ENCODE measurements at places on chromosomes 1 and 21. TPM values are rescaled to one million over a fixed set of nuclear protein-coding genes. Genes with fewer than 3 reads are reported as not detected.

Gene MSH4
- total RNA-seq = not detected

Gene BMP8B
- total RNA-seq = 0.24 TPM

Gene DAB1
- 1.1 TPM for total RNA-seq

Gene RPE65
- not detected for total RNA-seq

- DNase-seq = no peak
These were observed 327.3 kb downstream of the SIPA1L2 start for GRCh38 chr1:232302376-232303221.

GRCh38 chr21:32814528-32814927, 43.0 kb upstream of the PAXBP1 start:
- no peak for DNase-seq

DNA sequence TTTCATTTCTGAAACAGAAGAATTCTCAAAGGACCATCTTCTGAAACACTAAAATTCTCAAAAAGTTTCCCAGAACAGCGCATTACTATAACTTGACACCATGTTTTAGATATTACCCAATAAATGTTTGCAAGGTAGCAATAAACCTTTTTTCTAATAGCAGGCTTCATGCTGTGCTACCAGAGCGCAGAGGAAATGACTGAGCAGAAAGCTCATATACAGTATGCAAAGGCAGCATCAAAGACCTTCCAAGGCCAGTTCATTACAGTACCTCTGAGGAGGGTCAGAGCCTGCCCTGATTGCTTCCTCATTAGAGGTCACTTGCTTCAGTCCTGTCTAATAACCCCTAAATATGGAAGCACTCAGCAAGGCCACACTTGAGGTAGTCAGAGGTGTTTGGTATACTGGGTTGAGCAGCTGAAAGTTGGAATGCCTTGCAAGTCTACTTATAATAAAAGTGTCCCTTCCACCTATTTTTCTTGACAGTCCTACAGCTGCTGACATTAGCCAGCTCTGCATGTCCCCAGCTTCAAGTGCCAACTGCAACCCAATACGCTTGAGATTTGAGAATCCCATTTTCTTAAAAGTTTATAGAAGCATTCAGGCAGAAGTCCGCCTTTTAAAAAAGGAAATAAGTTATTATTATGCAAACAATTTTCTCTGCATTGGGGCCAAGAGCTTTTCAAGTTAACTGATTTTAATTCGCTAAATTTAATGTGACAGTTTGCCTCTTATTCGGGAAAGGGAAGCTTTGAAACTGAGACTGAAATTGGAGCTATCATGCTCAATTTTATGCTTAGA, 207.2 kb downstream of the ZC3H11B start:
- DNase-seq = no peak

- no peak for DNase-seq
These were observed 4.4 kb downstream of the COL16A1 start for GRCh38 chr1:31699341-31699891.

DNA sequence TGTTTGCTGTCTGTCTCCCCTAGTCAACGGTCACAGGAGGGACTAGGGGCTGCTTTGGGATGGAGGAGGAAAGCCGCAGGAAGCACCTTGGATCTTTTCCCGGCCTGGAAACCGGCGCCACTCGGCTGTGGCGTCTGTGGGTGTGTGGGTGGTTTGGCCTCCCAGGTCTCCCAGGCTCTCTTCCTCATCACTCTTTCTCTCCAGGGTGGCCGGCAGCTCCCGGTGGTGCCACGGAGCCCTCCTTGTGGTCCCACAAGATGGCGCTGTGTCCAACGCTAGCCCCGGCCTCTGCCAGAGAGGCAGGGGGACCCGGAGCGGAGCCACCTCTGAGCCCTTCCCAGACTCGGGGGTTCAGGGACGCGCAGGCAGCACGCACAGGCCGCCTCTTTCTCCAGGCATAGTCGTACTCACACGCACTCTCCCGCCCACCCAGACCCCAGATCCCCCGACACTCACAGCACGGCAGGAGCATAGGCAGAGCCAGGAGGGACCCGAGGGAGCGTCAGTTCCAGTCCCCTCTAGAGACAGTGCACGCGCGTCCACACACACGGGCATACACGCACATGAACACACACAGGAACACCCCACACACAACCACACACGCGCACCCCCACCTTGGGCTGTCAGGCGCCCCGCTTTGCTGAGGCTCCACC, 31.2 kb downstream of the CDCP2 start:
- DNase-seq = peak; percentile 50

- no peak for DNase-seq
These were observed 53.6 kb downstream of the RHBG start for GRCh38 chr1:156422602-156423091.

DNA sequence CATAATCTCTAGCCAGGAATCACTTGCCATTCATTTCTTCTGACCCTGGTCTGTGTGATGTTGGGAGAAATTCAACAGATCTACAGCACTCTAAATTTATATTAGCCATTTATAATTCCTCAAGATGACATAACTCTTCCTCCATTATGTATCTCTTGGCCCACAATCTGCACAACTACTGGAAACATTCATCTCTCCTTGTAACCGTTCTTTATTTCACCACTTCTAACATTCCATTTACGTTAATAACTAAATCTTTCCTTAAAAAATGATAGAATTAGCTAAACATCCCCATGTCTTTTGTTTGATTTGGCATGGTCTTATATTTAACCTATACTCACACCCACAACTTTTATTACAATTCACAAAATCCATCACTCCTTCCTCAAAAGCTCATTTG, 166.0 kb downstream of the COL11A1 start:
- no peak for DNase-seq

GRCh38 chr1:205240118-205240517, 12.4 kb downstream of the TMCC2 start:
- no peak for DNase-seq

DNA sequence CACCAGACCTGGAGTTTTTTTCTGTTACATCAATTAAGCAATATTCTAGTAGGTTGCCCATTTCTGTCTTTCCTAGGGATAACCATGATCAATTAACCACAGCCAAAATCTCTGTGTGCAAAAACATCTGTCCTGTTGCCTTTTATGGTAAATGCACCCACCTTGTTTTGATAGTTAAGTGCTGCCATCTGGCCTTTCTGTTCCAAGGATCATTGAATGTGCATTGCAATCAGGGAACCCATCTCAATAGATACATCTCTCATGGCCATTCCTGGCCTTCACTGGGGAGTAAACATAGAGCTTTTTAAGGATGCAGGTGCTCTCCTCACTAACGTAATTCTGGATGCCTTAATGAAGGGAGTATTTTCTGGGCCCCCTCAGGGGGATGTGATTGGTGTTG, 111.8 kb upstream of the KIAA1614 start:
- no peak for DNase-seq

GRCh38 chr1:166902279-166902678, 26.2 kb upstream of the TADA1 start:
- DNase-seq = no peak

DNA sequence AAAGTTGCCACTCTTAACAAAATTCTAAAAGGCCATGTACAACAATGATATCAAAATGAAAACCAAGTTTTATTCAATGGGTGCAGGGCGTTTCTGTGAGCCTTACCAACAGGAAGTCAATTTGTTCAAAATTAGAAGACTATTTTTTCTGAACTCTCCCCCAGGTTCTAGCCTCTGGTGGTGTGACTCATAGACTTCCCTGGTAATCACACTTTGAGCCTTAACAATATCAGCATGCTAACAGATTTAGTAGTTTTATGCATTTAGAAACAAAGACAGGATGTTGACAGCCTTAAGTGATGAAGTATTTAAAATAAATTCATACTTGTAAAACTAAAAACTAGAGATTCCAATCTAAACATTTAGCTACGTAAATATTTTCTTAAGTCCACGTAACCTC, 88.4 kb downstream of the LRRC8C start:
- no peak for DNase-seq

DNA sequence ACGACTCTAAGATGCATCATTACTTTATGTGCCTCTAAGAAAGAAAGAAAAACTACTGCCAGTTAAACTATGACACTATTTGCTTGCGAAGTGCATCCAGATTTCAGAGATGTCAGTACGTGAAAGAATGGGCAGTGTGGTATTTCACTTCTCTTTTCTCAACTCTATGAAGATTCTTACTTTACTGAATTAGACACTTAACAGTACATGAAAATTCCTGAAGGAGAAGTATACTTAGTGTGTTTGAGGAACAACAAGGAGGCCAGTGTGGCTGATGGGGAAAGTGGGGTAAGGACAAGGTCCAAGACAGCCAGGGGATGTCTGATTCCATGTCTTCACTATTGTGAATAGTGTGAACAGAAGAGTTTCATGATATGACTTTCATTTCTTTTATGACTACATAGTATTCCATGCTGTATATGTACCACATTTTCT, 53.9 kb upstream of the HSD17B7 start:
- DNase-seq = no peak

GRCh38 chr21:21559285-21560045, 561.3 kb downstream of the NCAM2 start:
- DNase-seq = no peak

DNA sequence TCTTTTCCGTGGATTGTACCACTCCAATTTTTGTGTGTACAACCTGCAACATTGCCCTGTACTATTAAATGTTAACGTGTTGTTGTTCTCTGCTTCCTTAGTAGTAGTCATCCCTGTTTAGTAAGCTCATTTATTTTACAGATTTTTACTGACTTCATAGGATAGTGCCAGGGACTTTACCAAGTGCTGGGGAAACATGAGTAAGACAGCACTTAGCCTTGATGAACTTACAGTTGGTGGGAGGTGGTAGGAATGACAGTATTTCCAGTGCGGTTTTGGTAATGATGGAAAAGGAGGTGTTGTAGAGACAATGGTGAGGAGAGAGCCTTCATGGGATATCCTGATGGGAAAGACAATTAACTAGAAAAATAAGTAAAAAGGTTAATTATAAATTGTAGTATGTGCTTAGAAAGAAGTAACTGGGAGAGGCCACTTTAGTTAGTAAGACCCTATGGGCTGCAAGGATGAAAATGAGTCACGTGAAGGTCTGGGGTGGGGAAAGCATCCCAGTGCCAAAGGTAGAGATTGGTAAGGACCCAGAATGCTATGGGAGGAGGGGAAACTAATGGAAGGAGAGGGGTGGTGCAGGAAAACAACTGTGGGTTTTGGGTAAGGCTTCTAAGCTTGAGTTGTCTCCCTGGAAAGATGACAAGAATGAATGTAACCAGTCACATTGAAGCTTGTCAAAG, 1.7 kb downstream of the RLF start:
- no peak for DNase-seq

GRCh38 chr1:70025846-70026245, 179.5 kb downstream of the LRRC40 start:
- no peak for DNase-seq

DNA sequence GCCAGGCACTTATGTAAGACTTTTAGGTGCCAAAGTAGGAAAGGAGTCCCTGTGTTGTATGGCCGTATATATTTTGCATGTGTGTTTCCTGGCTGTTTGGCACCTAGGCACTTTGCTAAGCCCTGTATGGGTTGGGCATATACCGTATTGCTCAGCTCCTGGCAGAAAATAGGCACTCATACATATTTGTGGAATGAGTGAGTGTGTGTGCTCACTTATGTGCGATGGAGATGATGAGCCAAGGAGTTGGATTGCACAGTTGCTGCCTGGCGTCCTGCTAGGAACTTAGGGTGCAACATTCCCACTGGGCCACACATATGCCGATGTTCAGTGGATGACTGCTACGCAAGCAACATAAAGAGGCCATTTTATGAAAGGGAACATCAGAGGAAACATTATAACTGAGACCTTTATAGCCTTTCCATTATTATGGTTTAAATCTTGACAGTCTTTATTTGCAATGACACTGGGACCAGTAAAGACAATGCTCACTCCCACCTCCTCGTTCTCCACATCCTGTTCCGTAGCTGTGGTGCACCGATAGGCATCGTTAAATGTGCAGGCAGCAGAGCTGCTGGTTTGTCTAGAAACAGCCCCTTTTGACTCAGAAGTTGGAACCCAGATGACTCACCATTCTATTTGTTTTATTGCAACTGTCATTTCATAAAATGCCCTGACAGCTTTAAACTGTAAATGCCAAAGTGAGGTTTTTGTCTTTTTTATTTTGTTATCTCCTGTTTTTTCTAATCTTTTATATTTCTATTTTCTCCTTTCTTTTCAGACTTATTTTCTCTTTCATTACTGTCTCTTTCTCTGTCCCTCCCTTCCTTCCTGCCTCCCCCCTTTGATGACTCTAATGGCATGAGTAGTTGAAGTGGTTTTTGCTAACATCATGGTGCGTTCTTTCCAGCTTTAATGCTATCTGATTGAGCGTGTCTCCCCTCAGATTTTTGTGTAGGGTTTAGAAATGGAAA, 36.1 kb downstream of the PEX14 start:
- DNase-seq = no peak

DNA sequence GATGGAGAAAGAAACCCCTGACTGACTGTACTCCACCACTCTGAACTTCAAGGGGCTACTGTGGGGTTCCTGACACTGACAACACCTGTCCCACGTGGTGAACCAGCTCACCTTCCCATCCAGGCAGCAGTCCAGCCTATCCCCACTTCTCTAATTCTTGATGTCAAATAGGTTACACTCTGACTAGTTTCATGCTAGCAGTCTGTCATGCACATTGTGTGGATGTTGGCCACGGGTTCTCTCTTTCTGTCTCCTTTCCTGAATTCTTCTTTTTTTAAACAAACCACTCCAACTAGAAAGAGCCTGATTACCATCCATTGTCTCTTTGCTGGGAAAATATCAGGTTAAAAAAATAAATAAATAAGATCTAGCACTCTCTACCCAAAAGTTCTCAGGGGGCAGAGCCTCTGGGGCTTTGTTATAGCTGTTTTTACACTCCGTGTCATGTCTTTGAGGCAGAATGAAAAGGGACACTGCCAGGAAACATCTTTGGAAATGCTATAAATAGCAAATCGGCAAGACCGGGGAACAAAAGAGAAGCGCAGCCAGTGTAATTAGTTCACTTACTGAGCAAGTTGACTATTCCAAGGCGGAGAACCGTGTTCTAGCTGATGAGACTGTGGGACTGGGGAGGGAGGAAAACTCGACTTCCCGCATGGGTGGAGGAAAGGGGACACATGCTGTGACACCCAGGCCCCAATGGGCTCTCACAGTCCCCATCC, 356.1 kb downstream of the OMA1 start:
- no peak for DNase-seq

- DNase-seq = no peak
These were observed 359.0 kb downstream of the HHAT start for GRCh38 chr1:210687582-210688279.

All from omental fat pad (tissue), 4 donors.